ENCODE measurements at places on chromosomes 1 and 21. TPM values are rescaled to one million over a fixed set of nuclear protein-coding genes. Genes with fewer than 3 reads are reported as not detected.

Gene KIF21B
- 4.5 TPM for polyA plus RNA-seq

Gene SYCP1
- polyA plus RNA-seq, result not detected

Gene LGR6
- 0.61 TPM for polyA plus RNA-seq

Gene DIO1
- 0.04 TPM for polyA plus RNA-seq

Gene BSND
- polyA plus RNA-seq, result 0.03 TPM

Gene MROH9
- polyA plus RNA-seq, result not detected

Gene GUCA2B
- polyA plus RNA-seq, result not detected

Gene PCP4
- polyA plus RNA-seq, result 3.6 TPM

Gene OR2T2
- not detected for polyA plus RNA-seq

Gene CFHR1
- polyA plus RNA-seq, result 6.3 TPM

Gene RNU1-4
- polyA plus RNA-seq, result not detected

Gene CFHR3
- 0.80 TPM for polyA plus RNA-seq

Measured in spleen (tissue), 13 donors.